Pancreas (tissue), 10 donors: ENCODE measurements at places on chromosomes 11 and 22. TPM values are rescaled to one million over a fixed set of nuclear protein-coding genes. Genes with fewer than 3 reads are reported as not detected.
A peak's percentile ranks its signal among the peaks of the same experiment; 100 is the strongest.

GRCh38 chr11:69638941-69639681 lies 1.8 kb upstream of the CCND1 start:
- peak; percentile 75 for DNase-seq

The POU2AF2 gene
- 0.20 TPM for total RNA-seq

The IGF2 gene
- 6.3 TPM for total RNA-seq

The ACR gene
- not detected for total RNA-seq

DNA sequence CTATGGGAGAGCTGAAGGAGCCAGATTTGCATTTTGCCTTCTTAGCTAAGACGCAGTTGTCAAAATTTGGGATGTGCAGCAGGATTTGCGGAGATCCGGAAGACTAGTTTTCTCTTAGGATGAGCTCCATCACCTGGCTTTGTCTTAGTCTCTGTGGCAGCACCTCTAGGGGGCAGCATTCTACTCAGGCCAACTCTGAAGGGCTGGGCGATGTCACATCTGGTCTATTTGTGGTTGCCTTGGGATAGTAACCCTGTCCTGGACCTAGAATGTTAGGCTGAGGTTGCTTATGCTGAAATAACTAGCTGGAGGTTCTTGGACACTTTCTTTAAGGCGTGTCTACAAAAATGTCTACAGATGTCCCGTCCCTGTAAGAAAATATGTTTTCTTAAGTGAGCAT lies 116.2 kb downstream of the FAT3 start:
- DNase-seq = no peak

DNA sequence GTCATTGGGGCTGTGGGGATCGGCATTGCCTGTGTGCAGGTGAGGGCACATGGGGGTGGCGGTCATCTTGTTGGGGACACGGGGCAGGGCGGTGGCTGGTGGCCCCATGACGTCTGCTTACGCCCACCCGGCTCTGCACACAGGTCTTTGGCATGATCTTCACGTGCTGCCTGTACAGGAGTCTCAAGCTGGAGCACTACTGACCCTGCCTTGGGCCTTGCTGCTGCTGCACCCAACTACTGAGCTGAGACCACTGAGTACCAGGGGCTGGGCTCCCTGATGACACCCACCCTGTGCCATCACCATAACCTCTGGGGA lies 4.4 kb downstream of the POLR2L start:
- no peak for DNase-seq

The TMPRSS5 gene
- 0.28 TPM for total RNA-seq

DNA sequence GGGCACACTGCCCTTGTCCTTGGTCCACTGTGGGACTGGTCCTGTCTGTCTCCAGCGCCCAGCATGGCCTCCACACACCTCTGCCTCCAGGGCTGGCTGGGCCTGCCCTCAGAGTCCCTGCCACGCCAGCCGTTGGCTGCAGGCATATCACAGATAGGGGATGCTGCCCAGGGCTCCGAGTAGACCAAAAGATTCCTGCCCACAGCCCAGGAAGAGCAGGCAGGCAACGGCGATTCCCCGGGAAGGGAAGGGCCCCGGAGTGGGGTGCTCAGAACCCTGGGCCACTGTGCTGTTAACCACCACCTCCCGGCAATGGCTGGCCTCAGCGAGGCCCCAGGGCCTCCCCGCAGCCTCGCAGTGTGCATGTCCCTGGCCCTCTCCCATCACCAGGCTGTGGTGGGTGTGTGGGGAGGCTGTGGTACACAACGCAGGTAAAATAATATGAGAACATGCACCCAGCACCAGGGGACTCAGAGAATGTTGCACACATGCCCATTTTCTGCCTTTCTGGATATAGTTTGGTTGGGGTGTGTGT lies 2.2 kb downstream of the IFITM5 start:
- DNase-seq = peak; percentile 58

The KCNJ11 gene
- 11.2 TPM for total RNA-seq

The PRG3 gene
- not detected for total RNA-seq

- no peak for DNase-seq
Observed at GRCh38 chr11:62500650-62501030, 46.0 kb downstream of the AHNAK start.

DNA sequence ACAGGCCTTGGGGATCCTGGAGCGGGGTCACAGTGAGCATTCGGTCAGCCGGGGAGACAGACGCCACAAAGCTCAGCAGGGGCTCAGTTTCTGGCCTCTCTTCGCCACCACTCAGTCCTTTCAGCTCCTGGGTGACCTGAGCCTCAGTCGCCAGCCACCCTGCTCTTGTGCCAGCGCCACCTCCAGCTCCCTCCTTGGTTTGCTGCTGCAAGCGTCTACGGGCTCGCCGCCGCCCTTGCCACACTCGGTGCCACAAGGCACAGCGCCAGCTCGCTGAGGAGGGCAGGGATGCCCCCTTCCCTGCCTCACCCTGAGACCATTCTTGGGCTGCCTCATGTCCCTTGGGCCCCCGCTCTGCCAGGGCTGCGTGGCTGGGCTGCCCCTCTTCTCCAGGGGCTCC lies 1.5 kb upstream of the EEF1G start:
- peak; percentile 86 for DNase-seq

- no peak for DNase-seq
Observed at GRCh38 chr11:14378171-14378570, 19.2 kb upstream of the RRAS2 start.

The DLG2 gene
- 4.8 TPM for total RNA-seq

DNA sequence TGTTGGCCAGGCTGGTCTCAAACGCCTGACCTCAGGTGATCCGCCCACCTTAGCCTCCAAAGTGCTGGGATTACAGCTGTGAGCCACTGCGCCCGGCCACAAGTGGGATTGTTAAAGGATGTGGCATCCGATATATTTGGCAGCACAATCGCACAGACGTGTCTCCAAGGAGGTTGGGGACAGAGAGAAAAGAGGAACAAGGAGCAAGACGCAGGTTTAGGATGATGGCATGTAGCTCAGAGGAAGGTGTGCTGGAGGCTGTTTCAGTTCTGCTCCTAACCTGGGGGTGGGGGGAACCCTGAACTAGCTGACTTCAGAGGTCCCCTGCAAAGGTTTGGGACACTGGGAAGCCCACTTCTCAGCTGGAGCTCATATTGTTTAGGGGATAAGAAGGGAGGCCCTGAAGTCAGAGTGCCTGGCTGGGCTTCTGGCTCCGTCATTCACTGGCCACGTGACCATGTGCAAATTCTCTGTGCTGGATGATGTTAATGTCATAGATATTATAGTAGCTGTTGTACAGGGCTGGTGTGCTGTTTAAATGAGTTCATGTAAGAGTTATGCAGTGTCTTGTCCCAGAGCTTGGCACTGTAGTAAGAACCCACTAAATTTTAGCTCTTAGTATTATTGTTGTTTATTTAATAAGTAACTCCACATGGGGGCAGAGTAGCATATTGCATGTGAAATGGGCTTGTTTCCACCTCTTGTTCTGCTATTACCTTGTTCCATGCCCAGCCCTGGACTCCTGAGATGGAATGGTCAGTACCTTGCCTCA lies 129.7 kb downstream of the ST3GAL4 start:
- no peak for DNase-seq

The USH1C gene
- 3.5 TPM for total RNA-seq

The OR2D2 gene
- total RNA-seq = 0.20 TPM

The KCNJ5 gene
- total RNA-seq = 4.6 TPM

- DNase-seq = no peak
Observed at GRCh38 chr11:74926304-74927030, 22.4 kb downstream of the XRRA1 start.

- DNase-seq = no peak
Observed at GRCh38 chr11:131808470-131808869, 438.1 kb downstream of the NTM start.

GRCh38 chr11:70290361-70291065 lies 20.0 kb downstream of the PPFIA1 start:
- no peak for DNase-seq

DNA sequence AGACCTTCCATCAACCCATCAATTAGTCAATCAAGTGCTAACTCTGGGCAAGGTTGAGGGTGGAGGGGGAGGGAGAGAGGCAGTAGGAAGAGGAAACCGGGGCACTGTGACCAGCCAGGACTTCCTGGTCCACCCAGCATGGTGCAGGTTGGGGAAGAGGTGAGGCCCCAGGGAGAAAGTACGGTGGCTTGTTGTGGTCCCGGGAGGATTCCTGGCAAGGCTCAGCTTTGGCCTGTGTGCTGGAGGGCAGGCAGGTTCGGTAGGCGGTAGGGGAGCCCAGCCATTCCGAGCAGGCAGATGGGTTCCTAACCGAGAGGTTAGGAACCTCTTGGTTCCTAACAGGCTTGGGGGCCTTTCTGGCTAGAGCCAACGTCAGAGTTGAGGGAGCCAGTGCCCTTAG lies 10.8 kb downstream of the ST14 start:
- no peak for DNase-seq

The SMTNL1 gene
- total RNA-seq = not detected

DNA sequence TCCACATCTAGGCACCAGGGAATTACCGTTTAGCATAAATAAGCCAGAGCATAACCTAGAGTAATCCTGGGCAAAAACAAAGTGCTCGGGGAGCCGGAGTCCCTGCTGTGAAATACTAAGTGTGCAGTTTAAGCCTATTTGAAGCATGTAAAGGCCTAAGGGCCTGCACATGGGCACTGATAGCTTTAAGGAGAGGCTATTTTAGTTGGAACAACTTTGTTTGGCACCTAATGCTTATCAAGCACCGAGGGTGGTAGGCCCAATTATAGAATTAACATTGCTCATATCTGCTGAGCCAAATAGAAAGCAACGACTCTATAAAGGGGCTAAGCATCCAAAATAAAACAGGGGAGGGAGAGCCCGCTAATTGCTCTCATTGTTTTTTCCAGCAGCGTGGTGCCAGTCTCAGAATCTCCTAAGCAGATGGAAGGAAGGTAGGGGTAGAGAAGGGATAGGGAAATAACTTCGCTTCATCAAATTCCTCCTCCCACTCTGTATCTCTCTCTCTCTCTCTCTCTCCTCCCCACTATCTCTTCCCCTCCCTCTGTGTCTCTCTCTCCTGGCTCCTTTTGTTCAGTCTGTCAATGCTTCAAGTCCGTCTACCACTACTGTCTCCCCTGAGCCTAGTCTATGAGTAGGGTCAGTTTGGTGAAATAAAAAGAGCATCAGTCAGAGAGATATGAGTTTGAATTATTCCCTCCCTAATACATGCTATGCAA lies 292.8 kb downstream of the NXPE2 start:
- no peak for DNase-seq

DNA sequence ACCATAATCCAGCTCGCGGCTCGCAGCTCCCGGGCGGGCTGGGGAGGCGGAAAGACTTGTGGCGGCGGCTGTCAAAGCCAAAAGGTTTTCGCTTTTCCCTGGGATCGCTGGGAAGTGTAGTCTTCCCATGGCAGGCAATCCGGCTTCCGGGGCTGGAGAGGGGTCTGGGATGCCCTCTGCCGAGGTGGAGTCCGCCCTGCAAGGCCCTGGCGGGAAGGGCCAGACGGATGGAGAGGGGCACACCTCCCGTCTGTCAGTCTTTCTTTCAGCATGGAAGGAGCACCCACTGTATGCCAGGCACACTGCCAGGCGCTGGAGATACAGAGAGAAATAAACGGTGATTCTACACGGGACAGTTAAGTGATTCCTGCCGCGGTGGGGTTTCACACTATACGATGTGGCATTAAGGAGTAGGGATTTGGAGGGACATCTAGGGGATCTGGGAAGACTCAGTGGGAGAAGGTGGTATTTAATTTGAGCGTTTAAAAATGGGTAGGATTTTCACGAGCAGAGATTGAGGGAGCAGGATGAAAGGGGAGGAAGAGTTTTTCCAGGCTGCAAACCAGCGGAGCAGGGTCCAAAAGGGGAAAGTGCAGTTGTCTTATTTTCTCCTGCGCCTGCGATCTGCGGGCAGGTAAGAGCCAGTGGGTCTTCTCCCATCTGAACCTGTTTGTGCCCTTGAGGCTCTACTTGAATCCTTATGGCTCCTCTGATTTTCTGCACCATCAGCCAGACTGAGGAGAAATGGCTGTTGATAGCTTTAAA lies at the start of gene BACE1:
BACE1 (minus strand) TSS at position 60 of the 765 bp plus-strand sequence. CDS start 461 bp downstream, outside the sequence.
- DNase-seq = peak; percentile 89

The EFCAB6 gene
- 2.3 TPM for total RNA-seq

The APOA5 gene
- 0.60 TPM for total RNA-seq

The WEE1 gene
- total RNA-seq = 4.2 TPM

GRCh38 chr22:32158712-32159533 lies at the start of gene C22orf42:
TSS of gene C22orf42 (minus strand) at chr22:32159303. CDS start at chr22:32159215, 88 bp downstream.
- DNase-seq = no peak

The ACTN3 gene
- total RNA-seq = not detected

The SMIM38 gene
- total RNA-seq = 0.86 TPM
